Head of caudate nucleus (tissue), 42 donors: ENCODE measurements at places on chromosomes 7 and 10.

- DNase-seq, result no peak
Measured at GRCh38 chr7:128356546-128357216, 4.8 kb downstream of the PRRT4 start.

- DNase-seq, result no peak
Measured at GRCh38 chr7:131196803-131197202, 130.9 kb upstream of the MKLN1 start.

- DNase-seq, result no peak
Measured at GRCh38 chr10:75542906-75543305, 111.5 kb downstream of the LRMDA start.

GRCh38 chr7:28782362-28782761, 175.8 kb downstream of the TRIL start:
- no peak for DNase-seq
